ENCODE measurements at places on chromosomes 5 and 9.

GRCh38 chr5:143066556-143067281 is 296.5 kb downstream of the ARHGAP26 start:
- DNase-seq: peak; percentile 44

DNA sequence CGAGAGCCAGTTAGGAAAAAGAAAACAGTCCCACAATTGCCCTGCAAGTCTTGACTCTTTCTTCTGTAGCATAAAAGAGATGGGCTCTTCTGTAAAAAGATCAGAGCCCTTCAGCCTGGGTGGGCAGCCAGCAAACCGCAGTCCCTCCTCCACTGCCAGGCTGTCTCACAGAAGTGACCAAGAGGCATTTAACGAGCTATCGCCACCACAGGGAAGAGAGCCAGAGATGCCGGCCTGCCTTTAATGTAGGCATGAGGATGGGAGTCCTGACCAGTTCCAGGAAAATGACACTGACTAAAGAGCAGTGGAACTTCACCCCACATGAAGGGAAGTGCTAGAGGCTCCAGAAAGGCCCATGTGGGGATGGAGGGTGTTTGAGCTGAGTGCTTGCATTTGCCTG is 264.6 kb downstream of the NDUFS4 start:
- DNase-seq: peak; percentile 60

GRCh38 chr9:88460587-88461332 is 72.5 kb downstream of the SPIN1 start:
- no peak for DNase-seq

GRCh38 chr5:170732685-170733084 is 50.8 kb upstream of the GABRP start:
- DNase-seq: no peak

GRCh38 chr5:124602925-124603650 is 143.4 kb downstream of the ZNF608 start:
- no peak for DNase-seq

DNA sequence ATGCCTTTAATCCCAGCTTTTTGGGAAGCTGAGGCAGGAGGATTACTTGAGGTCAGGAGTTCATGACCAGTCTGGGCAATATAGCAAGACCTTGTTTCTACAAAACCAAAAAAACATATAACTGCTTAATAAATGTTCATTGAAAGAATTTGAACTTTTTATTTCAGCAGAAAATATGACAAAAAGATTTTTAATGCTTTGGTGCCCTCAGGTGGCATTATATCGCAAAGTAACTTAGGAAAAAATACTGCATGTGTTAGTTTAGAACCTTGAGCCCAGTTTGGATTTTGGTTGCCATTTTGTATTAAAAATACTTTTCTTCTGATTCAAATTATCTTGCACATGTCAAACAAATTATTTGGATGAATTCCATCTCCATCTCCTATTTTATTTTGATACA is 103.2 kb downstream of the GPBP1 start:
- no peak for DNase-seq

DNA sequence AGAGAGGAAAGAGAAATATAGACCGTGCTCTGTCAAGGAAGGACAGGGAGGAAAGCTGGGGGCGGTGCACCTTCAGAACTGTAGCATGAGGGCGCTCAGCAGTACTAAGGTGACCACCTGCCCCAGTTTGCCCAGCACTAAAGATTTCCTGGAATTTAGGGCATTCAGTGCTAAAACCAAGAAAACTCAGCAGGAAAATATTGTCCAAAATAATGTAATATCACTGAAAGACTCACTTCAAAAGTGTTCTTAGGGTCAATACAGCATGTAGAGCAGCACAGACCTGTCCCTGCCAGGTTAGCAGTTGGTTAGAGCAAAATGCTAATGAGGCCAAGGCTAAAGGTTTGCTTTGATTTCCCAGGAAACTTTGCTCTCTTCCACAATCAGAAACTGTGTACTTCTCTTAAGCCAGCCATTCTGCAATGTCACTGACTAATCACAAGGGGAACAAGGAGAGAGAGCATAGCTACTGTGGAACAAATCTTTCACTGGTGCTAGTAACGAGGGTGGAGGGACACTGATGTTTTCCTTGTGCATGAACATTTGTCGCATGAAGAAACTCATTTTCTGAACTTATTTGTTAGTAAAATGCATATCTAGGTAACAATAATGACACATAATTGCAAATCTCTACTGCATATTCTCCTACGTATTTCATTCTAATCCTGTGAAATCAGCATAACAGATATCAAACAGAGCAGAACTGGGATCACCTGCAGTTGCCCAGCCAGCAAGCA is 53.0 kb upstream of the GRAMD2B start:
- no peak for DNase-seq

DNA sequence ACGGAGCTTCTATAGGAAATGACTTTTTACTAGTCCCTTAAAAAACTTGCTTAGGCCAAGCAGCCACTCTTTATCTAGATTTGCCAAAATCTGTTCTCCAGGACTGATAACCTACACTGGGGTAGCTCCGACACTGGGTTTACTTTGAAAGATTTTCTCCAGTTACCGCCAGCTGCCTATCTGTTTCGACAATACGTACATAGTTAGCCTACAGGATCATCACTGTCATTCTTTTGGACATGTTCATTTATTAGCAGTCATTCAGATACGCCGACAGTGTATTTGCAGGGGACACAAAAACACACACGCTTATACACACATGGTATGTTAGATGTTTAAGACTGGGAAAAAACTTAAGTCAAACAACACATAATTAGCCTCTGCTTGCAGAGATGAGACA is 225.7 kb downstream of the DCP2 start:
- no peak for DNase-seq

DNA sequence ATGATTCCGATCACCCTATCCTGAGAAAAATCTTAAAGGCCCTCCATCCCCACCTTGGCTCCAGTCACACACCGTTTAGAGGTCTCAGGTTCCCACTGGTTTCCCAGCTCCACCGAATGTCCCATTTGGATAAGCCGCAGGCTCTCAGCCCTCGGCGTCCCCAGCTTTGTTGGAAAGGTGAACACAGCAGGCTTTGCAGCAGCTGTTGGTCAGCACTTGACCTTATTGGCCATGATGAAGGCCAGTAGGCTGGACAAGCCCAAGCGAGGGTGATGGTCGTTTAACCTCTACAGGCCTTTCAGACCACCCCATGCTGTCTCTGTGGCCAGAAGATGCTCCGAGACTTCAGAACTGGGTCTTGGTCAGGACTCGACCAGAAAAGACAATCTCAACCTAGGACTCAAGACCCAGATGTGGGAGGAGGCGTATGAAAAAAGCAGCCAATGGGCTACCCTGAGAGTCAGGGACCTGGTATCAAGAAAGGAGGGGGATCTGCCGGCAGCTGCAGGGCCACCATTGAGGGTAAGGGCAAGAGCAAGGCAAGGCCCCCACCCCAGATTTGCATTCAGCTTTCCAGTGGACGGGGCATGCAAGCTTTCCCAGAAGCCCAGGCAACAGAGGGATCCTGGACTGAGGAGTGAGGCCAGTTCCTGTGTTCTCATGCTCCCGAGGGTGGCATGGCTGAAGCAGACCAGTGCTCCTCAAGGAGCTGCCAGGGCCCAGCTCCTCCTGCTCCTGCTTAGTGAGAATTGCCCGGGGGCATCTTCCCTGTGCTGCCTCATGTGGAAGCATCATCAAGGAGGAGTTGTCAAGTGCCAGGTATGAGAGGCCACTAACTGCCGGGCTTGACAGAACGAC is 13.4 kb downstream of the UBE2QL1 start:
- DNase-seq: no peak

DNA sequence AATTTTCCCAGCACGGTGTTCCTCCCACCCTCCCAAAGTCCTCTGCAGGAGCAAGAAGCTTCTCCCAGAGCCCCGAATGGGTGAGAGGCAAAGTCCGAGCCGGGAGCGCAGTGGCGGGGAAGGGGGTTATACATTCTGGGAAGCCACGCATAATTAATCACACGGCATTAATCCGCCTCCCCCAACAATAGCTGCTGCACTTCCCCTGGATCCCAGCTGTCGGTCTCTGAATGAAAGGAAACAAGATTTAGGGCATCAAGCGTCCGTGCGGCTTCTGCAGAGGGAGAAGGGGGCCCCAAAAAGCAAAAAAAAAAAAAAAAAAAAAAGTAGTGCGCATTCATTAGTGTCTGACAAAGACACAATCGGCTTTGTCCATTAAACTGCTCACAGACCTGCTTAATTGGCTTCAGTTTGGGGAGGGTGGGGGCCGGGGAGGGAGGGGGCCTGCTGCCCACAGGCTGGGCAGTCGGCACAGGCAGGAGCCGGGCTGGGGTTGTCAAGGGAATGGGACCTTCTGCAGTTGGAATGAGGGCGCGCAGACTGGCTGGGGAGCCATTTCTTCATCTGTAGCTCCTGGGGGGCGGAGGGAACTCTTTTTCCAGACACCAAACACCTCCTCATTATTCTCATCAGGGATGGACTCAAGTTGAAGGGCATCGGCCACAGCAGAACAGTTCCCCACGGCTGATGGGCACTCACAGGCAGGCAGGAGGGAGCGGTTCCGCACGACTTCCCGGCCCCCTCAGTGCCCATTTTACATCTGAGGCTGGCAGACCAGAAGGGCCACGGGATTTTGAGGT is 3.4 kb downstream of the NOTCH1 start:
- no peak for DNase-seq

DNA sequence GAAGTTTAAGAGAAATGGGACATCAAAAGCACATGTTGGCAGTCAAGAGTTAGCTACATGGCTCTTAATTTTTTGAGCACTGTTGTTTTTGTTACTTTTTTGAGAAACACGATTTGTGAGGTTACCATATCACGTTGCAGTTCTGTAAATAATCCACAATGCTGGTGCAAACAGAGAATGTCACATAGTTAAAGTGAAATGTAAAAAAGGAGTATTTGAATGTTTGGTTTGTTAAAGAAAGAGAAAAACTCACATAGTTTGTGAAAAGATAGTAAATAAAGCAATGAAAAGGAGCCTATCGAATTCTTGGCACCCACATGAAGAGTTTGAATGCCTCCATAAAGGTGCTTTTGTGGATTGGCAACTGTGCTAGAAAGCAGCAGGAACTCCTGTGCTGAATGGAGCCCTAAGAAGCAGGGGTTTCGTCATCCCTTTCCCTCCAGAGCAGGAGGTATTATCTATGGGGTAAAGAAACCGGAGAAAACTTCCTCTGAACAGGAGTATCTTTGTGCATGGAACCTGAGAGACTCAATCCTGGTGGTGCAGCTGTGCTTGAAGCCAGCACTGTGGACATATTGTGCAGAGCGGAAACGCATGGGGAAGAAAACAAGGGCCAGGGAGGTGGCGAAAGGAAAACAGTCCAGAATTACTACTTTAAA is 148.5 kb upstream of the OTULINL start:
- no peak for DNase-seq

GRCh38 chr9:37951671-37952449 is 47.9 kb upstream of the SLC25A51 start:
- no peak for DNase-seq

DNA sequence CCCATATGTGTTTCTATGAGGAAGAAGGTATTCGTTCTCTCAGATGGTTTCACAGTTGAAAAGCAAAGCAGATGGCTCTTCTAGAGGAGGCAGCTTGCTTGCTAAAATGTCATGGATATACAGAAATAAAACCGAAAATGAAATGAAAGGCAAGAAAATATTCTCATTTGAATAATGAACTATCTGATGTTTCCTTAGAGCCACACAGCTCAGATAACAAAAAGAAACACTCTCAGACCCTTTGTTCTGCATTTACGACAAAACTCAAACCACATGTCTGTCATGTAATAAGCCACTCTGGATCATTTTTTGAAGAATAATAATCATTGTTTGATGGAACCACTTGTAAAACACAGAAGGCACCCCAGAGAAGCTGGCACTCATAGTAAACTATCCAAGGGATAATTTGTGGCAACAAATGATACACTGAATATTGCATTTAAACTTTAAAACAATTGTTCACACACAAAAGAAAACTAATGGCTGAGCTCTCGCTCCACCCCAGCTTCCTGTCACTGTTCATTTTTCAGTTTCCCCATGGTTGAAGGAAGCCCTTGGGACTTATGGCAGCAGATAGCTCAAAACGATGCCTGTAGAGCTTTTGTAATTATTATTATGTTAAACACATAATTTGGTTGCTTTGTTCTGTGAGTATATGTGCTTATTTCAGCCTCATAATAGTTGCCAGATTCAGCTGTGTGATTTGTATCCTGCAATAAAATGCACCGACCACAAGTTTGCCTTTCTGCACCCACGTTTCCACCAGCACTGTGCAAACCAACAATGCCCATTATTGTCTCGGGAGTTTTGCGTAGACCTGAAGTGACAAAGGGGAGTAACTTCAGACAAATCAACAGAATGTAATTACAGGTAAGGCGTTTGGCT is 256.0 kb downstream of the TMEM167A start:
- no peak for DNase-seq

DNA sequence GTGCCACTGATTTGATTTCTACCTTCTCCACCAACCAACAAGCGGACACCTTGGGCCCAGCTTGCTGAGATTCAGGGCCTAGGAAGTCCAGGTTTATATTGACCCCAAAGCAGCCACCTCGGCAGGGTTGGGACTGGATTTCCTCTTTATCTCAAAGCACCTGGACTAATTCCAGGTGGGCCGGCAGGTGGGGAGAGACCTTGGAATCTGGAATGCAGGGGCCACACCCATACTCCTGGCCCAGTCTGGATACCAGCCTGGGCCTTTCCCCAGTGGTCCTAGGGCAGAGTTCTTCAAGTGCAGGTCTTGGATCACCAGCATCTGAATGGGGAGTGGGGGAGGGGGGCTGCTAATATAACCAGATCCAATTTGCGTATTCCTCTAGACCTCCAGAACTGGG is 93.1 kb downstream of the PCDH1 start:
- no peak for DNase-seq

GRCh38 chr5:10201223-10201868 is 48.3 kb downstream of the ATPSCKMT start:
- DNase-seq: no peak

- no peak for DNase-seq
Measured at GRCh38 chr5:77003246-77003645, 27.0 kb upstream of the AGGF1 start.

- no peak for DNase-seq
Measured at GRCh38 chr5:39376293-39376714, 12.0 kb upstream of the C9 start.

- no peak for DNase-seq
Measured at GRCh38 chr5:1152771-1153282, 41.0 kb upstream of the SLC12A7 start.
